ENCODE measurements at places on chromosomes 4 and X.

DNA sequence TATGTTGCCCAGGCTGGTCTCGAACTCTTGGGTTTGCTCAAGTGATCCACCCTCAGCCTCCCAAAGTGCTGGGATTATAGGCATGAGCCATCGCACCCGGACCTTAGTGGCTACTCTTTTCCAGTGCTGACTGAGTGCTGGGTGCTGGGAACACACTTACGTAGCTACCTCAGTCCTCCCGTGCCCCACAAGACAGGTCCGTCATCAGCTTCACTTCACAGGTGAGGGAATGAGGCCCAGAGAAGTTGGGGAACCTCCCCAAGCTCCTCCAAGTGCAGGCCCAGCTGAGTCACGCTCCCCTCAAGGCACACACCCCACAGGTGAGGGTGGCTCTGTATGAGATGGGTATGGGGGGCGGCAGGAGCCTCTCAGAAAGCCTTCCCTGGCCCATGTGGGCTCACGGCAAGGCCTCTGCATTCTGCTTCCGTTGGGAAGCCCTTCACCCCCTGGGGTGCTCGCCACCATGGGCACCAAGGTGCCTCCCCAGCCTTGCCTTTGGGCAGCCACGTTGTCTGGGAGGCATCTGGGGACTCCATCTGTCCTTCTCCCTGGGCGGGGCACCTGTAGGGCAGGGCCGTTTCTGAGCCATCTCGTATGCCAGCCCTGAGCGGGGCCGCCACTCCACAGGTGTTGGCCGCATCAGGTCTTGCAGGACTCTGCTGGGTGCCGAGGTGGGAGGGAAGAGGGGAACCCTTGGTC, 28.4 kb downstream of the NSG1 start:
- DNase-seq = no peak

DNA sequence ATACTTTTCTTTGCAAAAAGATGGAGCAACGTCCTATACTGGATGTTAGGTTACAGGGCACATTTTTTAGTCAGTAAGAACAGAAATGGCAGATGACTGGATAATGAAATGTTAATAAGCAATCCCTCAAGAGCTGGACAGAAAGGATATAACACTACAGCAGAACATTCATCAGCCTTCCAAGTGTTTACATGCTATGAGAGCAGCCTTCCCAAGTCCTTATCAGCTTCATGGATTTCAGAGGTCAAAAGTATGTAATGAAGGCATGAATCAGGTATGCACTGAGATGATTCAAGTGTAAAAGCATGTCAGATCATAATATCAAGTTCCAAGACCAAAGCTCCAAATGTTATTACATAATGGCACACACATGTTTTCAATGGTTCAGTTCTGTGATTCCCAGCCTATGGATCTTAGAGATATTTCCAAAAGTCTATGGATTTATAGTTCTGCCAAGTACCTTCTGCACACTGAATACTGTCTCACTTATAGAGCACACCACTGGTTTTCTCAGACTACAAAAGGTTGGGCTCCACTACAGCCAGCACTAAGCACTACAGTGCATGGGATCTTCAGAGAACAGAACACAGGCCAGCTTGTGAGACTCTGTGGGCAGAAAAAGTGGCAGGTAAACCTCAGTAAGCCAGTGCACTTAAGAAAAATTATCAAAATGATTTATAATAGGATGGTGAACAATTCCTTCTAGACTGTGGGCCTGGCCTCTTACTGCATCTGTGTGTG, 49.2 kb downstream of the GPC4 start:
- no peak for DNase-seq

GRCh38 chr4:114941503-114941902, 171.9 kb downstream of the NDST4 start:
- no peak for DNase-seq

GRCh38 chr4:185016946-185017758, 1.1 kb upstream of the HELT start:
- no peak for DNase-seq

DNA sequence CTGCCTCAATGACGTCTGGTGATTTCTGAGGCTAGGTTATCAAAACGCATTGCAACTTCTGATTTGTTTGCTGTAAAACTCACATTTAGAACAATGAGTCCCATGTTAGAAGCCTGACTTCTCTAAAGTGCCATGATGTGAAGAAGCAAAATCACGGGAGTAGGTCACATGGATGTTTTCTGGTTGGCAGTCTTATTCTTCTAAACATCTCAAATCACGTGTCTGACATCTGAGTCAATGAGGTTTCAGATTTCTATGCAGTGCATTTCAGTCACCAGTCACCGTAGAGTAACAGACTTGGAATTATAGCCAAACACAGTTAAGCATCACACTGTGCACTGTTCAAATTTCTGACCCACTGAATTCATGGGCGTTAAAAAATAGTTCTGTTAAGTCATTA, 482.1 kb downstream of the TMA16 start:
- DNase-seq = no peak

GRCh38 chr4:62130637-62131036, 930.5 kb downstream of the ADGRL3 start:
- DNase-seq = no peak

DNA sequence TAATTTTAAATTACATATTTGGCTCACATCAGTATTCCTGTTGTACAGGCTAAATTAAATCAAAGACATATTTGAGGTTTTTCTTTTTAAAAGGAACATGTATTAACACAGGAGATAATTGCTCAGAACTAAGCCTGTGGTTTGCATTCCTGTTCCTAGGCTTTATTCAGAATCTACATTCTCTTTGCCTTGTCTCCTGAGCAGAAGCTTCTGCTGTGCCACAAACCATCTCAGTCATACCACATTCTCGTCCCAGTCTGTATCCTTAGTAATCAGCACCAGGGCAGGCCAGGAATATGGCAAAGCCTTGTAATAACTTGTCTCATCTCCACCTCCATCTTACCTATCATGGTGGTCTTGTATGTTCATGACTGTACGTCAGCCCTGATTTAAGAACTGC, 162.8 kb downstream of the ARHGAP24 start:
- no peak for DNase-seq

GRCh38 chr4:72529148-72529822, 39.7 kb downstream of the ADAMTS3 start:
- DNase-seq = no peak

DNA sequence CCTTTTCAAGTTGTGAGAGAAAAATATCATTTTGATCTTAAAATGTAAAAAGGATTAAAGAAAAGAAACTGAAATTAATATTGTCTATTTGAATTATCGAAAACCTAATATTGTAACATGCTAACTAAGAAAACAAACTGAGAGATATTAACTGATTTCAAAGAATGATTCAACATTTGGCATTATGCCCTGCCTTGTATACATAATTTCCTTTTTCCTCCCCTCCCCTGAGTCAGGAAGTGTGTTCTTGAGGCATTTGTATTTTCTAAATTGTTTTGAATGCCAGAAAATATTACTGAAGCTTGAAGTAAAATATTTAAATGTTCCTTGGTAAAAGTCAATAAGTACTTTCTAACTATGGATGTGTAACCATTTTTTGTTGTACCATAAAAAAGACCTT, 49.4 kb downstream of the RPS6KA3 start:
- no peak for DNase-seq

GRCh38 chrX:53253293-53254020, 27.9 kb downstream of the IQSEC2 start:
- no peak for DNase-seq

GRCh38 chr4:41460641-41461040, 77.3 kb upstream of the LIMCH1 start:
- DNase-seq = no peak

DNA sequence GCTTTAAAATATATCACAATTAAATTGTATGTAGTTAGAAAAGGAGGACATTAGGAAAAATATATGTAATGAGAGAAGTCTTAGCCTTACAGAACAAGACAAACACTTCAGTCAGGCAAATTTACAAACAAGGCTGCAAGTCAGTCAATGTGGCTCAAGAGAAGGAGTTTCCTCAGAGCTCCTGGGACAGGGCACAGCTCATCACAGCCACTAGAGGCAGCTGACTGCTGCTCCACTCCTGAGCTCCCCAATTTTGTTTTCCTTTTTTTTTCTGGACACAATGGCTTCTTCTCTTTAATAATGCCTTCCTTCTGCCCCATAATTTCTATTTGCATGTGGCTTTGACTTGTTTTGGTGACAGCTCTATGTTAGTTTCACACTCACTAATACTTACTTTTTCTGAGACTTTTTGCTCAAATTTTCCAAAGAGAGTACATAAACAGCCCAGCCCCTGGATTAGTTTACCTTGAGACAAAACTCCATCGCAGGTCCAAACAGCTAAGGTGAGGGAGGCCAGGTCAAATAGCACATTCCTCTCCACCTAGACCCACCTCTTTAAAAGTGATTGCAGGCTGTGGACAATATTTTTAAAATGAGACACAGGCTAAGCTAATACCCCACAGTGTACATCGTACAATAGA, 850.4 kb upstream of the FRG1 start:
- DNase-seq = no peak

DNA sequence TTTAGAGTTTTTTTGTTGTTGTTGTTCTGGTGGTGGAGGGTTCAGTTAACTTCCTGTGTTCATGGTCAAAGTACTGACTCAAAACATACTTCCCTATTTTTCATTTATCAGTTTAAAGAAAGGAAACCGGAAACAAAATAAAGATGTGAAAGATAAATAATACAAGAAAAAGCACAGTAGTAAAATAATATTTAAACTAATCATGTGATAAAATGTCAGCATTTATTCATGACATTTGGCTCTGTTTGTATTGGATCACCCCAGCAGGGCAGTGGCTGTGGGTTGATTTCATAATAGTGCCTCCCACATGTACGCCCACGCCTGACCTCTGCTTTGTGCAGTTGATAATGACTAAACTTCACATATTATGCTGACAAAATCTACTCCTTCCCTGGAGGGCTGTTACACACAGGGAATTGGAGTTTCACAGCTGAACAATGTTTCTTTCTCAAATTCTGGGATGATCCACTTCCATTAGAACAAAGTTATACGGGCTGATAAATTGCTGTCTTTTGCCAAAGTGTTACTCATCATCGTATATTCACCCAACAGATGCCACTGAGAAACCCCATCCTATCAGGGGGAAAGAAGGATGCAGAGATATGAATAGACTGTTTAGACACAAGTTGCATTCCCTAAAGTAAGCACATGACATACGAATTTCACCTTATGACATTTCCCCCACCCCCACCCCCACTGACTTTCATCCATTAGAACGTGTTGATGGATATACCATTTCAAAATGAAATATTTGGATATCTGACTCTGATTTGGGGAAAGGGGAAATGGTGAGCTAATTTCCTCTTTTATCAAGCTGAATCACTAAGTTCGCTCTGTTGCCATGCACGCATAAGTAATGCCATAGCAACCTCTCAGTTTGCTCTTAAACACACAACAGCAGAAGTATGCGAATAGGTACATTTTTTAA, 48.3 kb downstream of the AMELX start:
- DNase-seq = no peak

DNA sequence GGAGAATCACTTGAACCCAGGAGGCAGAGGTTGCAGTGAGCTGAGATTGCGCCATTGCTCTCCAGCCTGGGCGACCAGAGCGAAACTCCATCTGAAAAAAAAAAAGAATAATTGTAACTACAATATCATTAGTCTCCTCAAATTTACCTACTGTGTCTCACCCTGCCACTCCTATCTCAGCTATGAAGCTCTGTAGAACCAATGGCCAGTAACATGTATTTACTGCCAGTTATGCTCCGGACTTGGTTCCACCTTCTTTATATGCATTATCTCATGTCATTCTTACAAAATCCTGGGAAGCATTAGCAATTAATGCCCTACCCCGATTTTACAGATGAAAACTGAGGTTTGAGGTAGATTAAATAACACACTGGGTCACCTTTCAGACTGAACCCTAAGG, 7.0 kb upstream of the FAT1 start:
- DNase-seq = no peak

GRCh38 chrX:66021765-66022631, 17.9 kb downstream of the VSIG4 start:
- no peak for DNase-seq

DNA sequence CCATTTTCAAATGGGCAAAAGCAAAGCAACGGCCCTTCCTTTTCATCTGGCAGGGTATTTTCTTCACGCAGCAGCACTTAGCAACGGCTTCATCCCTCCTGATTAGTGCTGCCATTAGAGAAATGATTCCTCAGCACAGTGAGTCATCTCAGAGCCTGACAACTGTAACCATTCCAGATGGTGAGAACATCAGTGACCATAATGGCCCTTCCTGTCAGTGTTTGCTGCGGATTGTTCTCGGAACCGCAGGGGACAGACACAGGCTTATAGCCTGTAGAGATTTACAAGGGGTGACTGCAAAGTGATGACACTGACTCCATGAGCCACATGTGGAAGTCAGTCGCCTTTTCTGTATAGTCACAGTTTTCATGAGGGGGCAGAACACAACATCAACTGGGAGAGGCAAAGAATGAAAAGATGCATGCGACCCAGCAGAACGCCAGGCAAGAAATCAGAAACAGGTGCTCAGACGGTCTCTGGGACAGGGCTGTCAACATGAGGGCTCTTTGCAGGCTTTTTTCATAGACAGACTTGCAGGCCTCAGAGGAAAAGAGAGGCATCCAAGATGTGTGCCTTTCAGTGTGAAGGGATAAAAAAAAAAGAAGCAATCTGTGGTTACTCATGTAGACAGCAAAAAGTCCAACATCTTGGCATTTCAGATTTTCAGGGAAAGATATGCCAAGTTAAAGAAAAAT, 69.9 kb upstream of the FBXW7 start:
- DNase-seq = no peak

- DNase-seq = no peak
Measured at GRCh38 chrX:115642895-115643530, 82.0 kb downstream of the PLS3 start.

- no peak for DNase-seq
Measured at GRCh38 chr4:6694177-6694901, 661 bp downstream of the S100P start.

- DNase-seq = no peak
Measured at GRCh38 chr4:174369985-174370384, 86.3 kb downstream of the CEP44 start.

GRCh38 chr4:75948822-75949444, 8.1 kb upstream of the NAAA start:
- DNase-seq = no peak

- DNase-seq = no peak
Measured at GRCh38 chrX:150544835-150545770, 23.3 kb upstream of the MTM1 start.

GRCh38 chrX:41730081-41730480, 6.1 kb downstream of the GPR82 start:
- no peak for DNase-seq

DNA sequence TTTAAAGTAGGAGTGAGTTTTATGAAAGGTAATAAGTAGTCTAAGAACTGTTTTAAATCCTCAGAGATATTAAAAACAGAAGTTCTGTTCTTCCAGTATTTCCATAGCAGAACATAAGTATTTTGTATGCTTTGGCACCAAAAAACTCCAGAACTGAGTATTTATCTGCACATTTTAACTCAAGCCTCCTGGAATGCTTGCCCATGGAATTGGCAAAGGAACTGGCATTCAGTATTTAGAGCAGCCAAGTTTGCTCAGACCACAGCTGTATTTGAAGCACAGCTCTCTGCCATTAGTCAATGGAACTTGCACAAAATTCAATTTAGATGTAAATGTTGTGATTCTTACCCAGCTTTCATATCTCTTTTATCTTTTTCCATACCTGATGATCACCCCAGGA, 42.2 kb downstream of the NDNF start:
- DNase-seq = no peak

GRCh38 chr4:3168029-3168428, 80.9 kb upstream of the MSANTD1 start:
- DNase-seq = no peak

- DNase-seq = no peak
Measured at GRCh38 chrX:21885568-21885967, 29.8 kb downstream of the YY2 start.
